ENCODE measurements at places on chromosomes 16 and 17.

DNA sequence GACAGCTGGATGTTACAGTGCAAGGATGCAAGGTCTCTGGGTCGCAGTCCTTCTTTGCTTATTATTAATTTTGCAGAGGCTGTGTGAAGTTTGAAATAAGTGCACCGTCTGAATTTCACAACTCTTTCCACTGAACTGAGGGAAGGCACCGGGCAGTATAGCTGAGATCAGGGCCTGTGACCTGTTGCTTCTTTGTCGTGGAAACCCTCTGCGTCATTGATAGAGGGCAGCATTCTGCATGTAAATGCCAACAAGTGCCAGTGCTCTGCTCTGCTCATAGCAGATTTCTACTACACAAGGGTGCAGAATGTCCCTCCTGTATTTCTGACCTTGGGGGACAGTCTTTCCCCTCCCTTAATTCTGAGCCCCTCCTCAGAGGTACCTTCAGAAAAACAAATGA is 26.0 kb downstream of the CD300LF start:
- DNase-seq: no peak

- DNase-seq: no peak
Measured at GRCh38 chr17:57650548-57650947, 94.6 kb downstream of the CCDC182 start.

DNA sequence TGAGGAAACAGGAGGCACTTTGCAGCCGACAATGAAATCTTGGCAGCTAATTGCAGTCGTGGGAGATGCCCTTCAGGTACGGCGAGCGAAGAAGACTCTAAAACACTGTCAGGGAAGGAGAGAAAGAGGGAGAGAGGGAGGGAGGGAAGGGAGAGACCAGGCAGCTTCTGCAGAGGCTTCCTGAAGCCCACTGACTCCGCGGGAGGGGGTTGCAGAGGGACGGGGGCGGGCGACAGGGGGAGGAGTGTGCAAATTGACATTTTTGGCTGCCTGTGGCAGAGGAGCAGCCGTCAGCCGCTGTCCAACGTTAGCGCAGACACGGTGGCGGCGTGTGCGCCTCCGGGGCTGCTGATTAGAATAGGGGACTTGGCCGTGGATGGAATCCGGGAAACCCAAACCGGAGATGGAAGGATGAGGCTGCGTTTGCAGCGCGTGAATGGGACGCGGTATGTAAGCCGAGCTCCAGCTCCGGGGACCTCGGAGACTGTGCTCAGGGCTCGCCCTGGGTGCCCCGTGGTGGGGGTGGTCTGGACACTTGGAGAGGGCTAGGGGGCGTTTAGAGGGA is 849.1 kb upstream of the RBFOX1 start:
- no peak for DNase-seq

DNA sequence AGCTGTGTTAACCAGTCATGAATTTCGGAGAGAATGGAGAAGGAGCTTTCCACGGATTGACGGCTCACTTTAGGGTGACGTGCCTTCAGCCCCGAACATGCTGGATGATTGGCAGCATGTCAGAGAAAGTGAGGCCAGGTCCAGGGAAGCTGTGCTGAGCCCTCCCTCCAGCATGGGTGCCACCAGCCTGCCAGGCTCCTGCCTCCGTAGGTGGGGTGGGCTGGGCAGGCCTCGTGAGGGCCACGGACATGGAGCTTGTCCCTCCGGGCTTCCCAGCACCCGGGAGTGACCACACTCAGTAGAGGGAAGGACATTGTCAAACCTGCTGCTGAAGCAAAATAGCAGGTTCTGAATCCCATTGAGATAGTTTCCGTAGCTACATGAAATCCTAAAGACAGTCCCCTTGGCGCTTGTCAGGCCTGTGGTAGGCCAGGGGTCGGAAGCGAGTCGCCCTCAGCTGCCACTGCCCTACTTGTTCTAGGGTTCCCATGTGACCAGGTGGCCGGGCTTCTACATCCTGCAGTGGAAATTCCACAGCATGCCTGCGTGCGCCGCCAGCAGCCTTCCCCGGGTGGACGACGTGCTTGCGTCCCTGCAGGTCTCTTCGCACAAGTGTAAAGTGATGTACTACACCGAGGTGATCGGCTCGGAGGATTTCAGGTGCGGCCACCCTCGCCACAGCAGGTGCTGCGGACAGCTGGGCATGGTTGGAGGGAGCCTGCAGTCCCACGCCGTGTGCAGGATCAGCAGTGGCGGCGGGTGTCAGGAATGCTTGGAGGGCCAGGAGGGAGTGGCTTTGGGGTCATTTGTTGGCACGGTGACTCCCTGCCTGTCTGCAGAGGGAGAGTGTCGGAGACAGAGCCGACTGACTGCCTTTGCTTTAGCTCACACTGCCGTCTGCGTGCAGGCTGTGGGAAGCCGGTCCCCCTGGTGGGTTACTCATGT is 72.3 kb downstream of the SEC14L1 start:
- no peak for DNase-seq

DNA sequence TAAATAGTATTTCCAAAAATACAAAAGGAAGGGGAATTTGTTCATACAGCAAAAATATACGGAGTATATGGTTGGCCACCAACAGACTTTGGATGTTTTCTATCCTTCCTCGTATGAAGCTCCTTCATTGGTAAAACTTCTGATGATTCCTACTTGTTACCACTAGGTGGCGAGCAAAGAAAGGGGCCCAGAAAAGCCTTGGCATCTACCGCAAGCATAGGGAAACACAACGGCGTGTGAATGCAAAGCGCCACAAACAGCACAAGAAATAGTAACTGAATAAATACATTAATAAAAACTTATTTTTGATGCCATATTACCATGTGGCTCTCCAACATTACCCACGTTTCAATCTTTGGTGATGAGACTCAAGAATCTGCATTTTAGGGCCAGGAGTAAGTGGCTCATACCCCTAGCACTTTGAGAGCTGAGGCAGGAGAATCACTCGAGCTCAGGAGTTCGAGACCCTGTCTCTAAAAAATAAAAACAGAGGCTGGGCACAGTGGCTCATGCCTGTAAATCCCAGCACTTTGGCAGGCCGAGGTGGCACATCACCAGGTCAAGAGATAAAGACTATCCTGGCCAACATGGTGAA is 34.5 kb downstream of the YWHAE start:
- DNase-seq: peak; percentile 64

DNA sequence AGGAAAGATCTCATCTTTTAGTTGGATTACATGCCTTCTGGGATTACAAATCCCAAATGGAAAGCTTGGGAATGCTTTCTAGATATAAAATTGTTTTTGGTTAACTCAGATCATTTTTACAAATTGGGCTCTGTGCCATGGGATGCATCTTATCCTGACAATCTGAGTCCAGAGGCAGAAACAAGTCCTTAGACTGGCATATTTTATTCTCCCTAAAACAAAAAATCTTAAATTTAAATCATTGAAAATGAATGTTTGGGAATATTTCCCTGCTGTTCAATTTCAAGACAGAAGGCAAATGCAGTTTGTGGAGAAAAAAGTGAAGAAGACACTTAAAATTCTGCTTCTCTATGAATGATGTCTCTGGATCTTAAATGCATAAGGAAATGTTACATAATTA is 456.6 kb upstream of the GOT2 start:
- no peak for DNase-seq

DNA sequence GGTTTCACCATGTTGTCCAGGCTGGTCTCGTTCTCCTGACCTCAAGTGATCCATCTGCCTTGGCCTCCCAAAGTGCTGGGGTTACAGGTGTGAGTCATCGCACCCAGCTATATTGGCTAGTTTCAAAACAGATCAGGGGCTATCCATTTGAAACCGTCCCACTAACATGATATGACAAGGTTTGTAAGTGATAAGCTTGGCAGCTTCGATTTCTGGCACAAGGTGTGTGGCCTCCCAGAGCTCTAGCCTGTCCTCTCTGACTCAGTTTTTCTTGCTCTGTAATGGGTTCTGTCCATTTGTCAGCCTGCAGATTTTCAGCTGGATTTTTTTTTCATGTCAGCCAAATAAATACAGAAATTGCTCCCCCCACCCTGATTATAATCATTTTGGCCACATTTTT is 31.8 kb upstream of the TENT4B start:
- DNase-seq: no peak

- no peak for DNase-seq
Measured at GRCh38 chr16:56262148-56262547, 70.9 kb downstream of the GNAO1 start.
